Esophagus squamous epithelium (tissue), 5 donors: ENCODE measurements at places on chromosomes 7 and 10.

DNA sequence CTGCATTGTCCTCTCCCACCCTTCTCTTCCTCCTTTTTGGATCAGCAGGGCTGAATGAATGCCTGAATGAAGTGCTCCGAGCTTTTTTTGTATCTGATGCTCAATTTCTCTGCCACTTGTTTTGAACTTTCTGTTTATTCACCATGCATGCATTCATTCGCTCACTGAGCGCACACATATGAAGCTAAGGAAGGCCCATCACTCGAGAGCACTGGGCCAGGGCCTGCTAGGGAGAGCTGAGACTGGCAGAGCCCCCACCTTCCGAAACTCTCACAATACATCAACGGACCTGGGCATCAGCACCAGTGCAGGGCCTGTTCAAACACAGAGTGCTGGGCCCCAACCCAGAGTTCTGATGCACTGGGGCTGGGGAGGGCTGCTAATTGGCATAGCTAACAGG, 45.7 kb downstream of the RPS24 start:
- no peak for DNase-seq

DNA sequence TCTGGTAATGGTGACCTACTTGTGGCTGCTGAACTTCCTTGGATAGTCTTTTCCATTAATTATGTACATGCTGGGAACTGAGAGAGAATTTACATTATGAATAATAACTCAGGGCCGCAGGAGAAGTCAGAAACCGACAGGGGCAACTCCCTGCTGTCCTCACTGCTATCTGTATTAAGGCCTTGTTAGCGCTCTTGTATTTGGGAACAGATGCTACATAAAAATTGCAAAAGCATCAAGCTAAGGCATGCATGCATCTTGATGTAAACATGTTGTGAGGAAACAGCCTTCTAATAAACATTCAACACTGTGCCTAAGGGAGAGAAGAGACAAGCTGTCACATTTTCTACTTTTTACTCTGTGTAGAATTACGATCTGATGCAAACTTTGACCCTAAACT, 158.4 kb downstream of the PARD3 start:
- DNase-seq: no peak

DNA sequence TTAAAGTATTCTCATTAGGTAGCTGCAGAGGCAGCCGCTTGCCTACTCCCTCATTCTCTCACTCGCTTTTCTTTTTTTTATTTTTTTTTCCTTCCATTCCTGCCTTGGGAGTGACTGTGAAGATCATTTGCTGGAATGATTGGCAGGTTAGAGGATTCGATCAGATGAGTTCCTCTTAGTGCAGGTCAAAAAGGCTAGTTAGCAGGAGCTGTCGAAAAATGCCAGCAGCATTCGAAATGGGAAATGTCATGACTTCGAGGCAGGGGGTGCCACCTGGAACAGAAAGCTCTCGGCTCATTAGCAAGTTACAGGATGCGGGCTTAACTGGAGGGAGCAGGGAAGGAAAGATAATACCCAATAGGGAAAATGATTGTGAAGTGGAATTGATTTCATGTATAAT, 137.5 kb upstream of the FZD1 start:
- DNase-seq: no peak

DNA sequence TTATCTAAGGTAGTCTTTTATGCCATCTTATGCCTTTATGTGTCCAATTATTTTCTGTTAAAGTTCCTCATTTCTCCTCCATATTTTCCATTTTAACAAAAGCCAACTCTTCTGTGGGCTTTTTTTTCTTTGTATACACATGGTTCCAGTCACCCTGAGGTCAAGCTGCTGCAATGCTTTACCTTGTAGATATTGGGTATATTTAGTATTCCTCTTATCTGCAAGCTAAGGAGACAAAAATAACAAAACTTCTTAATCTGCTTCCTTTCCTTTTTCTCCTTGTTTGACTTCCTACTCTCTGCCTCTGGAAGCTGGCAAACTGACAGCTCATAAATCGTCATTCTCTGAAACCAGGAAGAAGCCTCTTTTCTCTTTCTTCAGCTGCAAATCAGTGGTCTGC, 885.0 kb upstream of the LRRN3 start:
- DNase-seq: no peak

DNA sequence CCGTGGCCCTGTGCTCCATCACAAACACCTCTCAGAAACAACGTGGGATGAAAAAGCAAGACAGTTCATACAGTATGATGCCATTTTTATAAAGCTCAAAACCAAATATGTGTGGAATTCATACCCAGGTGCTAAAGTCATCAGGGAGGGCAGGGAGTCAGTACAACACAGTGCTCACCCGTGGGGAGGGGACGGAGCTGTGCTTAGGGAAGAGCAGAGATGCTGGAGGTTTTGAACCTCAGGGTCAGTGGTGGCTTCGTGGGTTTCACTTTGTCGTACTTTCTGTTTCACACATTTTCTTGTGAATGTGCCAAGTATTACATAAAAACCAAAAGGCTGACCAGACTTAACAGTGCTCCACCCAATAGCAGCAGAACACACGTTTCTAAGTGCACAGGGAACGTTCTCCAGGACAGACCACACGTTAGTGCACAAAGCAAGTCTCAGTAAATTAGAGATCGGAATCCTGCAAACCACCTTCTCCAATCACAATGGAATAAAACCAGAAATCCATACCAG, 21.2 kb downstream of the ZMIZ2 start:
- DNase-seq: no peak

- no peak for DNase-seq
Observed at GRCh38 chr10:44323838-44324237, 61.1 kb downstream of the CXCL12 start.

- no peak for DNase-seq
Observed at GRCh38 chr10:1243486-1244234, 187.5 kb downstream of the WDR37 start.

GRCh38 chr7:128431221-128431620, 21.4 kb upstream of the IMPDH1 start:
- no peak for DNase-seq

GRCh38 chr10:44932517-44933450, 21.6 kb downstream of the TMEM72 start:
- DNase-seq: peak; percentile 43

DNA sequence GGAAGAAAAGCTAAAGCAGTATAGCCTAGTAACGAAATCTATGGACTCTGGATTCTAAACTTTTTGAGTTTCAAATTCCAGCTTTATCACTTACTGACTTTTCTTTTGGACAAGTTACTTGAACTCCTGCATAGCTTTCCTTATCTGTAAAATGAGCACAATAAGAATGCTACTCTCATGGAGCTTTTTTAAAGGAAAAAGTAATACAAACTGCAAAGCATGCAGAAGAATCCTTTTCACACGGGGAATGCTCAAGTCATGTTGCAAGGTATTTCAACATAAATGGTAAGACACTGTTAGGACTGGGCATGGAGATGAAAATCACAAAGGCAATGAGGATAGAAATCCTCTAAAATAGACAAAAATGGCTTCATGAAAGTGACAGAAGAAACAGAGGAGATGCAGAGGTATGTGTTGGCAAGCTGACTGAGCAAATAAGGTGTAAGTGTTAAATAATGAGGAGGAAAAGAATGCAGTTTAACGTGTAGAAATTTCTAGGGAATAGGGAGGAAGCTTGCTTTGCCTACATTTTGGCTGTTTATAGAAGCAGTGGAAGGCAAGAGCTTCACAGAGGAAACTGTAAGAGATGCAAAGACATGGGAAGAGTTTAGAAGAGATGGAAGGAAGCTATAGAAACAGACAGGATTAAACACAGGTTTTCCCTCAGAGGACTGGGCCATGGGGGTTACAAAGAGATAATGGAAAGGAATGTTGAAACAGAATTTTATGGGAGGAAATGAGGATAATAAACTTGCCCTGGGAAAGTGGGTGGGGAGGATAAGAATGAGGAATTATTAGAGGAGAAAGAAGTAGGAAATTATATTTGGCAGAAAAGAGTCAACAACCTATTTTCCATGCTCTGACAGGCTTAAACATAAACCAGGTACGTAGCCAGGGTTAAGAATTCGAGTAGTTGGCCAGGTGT, 28.8 kb upstream of the SNX13 start:
- DNase-seq: no peak

DNA sequence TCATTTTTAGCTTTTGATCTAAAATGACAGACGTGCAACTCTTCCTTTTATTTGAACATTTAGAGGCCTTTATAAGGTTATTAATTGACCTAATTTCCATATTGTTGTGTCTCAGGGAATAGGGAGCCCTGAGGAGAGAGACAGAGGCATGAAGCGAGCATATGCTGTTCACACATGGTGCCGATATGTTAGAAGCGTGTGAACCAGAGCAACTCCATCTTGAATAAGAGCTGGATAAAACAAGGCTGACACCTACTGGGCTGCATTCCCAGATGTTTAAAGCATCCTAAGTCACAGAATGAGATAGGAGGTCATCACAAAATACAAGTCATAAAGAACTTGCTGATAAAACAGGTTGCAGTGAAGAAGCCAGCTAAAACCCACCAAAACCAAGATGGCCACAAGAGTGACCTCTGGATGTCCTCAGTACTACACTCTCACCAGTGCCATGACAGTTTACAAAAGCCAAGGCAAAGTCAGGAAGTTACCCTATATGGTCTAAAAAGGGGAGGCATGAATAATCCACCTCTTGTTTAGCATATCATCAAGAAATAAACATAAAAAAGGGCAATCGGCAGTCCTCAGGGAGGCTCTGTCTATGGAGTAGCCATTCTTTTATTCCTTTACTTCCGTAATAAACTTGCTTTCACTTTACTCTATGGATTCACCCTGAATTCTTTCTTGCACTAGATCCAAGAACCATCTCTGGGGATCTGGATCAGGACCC, 80.1 kb downstream of the SEC61G start:
- DNase-seq: no peak

DNA sequence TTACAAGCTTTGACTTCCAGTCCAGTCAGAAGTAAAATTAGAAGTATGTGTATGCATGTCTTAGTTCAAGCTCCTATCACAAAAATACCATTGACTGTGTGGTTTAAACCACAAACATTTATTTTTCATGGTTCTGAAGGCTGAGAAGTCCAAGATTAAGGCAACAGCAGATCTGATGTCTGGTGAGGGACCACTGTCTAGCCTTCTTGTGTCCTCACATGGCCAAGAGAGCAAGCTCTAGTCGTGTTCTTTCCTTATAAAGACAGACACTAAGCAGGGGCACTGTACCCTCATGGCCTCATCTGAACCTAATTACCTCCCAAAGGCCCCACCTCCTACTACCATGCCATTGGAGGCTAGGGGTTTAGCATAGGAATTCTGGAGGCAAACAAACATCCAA, 41.3 kb upstream of the ARL4A start:
- DNase-seq: no peak

DNA sequence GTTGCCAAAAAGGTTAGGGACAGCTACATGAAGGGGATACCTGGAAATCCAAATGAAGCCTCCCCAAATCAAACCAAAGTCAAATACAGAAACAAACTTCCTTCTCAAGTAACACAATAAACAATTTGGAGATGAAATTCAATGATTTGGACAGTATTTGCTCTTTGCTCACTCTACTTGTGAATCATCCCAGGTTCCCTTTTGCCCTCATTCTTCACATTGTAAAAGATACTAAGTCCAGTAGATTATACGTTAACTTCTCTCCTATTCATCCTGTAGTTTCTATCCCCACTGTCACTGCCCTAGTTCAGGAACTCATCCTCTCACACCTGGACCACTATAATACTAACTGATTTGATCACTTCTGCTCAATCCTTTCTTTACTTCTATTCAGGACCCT, 28.3 kb downstream of the FZD1 start:
- DNase-seq: no peak

- DNase-seq: no peak
Observed at GRCh38 chr10:124307591-124307990, 111.1 kb downstream of the OAT start.

DNA sequence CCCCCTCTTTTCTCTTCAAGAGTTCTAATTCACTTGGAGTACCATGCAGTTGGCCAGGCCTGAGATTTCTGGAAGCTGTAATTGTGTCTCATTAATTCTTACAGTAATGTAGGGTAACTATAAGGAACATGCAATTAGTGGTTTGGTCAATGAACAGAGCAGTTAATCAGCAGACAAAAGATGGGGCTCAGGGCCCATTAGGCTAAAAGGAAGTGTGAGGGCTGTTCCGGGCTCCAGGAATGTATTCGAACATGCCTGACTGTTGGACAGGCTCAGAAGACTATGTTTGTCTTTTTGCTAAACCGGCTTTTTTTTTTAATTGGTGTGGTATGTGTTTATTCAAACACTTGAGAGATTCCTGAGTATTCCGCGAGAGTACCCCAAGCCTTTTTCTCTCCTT, 42.5 kb upstream of the FZD8 start:
- no peak for DNase-seq

- no peak for DNase-seq
Observed at GRCh38 chr10:124351481-124352220, 67.1 kb downstream of the OAT start.
